Mucosa of gallbladder (tissue), 1 donor: ENCODE measurements at places on chromosomes 6 and 20. TPM values are rescaled to one million over a fixed set of nuclear protein-coding genes. Genes with fewer than 3 reads are reported as not detected.

DNA sequence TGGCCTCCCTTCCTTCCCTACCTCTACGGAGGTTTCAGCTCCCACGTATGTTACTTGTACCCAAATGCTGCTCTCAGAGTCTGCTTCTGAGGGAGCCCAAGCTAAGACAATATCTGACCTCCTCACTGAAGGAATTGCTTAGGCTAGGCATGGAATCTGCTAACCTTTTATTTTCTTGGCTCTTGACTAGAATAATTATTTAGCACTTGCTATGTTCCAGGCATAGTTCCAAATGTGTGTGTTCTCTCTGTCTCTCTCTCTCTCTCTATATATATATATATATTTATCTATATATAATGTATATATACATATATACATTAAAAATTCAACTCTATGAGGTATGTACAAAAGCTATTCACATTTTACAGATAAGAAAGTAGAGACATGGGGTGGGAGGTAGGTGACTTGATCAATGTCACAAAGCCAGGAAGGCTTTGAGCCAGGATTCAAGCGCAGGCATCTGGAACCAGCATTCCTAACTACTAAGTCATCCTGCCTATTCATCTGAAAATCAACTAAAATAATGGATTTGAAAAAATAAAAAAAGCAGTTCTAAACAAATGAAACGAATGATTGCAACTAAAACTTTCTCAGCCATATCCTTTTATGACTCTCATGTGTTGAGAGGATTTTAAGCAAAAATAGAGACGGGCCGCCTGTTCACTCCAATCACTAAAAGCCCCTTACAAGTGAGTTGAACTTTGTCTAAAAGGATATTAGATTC is 189.7 kb upstream of the JAG1 start:
- DNase-seq, result no peak

The ZKSCAN8 gene
- total RNA-seq, result 16.5 TPM

DNA sequence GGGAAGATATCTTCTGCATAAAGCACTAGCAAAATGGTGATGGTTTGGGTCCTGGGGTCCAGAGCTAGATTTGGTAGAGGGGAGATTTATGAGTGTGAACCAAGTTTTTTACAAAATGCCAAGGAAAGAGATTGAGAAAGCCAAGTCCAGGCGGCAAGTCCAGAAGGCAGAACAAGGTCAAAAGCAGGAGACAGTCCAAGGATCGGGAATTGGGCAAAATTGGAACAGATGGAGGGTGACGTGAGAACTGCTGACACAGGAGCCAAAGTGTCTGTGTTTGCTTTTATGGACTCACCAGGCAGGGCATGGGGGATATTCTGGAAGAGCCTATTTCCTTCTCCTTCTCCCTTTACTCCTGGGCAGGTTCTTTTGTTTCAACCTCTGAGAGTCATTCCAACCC is 4.1 kb downstream of the NHLRC1 start:
- DNase-seq, result no peak

DNA sequence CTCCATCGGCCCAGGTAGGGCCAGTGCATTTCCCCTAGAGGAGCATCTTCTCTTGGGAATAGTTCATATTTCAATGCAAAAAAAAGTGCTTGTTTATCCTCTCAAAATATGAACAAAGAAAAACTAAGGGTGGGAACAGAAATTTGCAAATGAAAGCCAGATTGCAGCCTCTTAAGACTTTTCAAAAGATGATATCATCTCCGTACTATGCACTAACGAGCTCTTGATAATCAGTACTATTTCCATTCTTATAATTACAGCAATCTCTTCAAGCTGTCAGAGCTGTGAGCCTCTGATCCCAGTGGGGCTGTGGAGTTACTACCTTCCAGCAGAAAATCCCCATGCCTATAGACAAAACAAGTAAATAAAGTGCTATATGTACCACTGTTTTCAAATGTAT is 77.1 kb downstream of the SOD2 start:
- no peak for DNase-seq

- peak; percentile 84 for DNase-seq
Observed at GRCh38 chr6:107154131-107154800, 39.0 kb upstream of the BEND3 start.

GRCh38 chr6:166752928-166753721 is 126.1 kb upstream of the RPS6KA2 start:
- no peak for DNase-seq

The PMEPA1 gene
- total RNA-seq, result 83.8 TPM

The MTFR2 gene
- total RNA-seq, result 0.58 TPM

The C6orf132 gene
- total RNA-seq, result 41.2 TPM

DNA sequence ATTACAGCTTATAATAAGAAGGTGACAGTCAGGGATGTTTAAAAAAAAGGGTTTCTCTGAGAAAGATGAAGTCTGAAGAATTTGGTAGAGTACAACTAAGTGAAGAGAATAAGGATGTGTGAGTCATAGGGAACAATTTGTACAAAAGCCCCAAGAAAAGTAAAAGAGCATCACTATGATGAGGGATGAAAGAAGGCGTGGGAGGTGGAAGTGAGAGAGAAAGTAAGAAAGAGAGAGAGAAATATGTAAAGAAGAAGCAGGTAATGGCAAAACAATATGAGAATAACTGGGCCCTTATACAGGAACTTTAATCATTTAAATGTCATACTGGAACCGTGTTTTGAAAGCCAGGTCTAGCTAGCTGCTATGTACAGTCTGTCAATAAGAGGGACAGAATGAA is 179.4 kb downstream of the ASCC3 start:
- no peak for DNase-seq

- no peak for DNase-seq
Observed at GRCh38 chr6:87941556-87942358, 105.9 kb upstream of the SPACA1 start.

- DNase-seq, result no peak
Observed at GRCh38 chr6:5958921-5959320, 47.8 kb downstream of the NRN1 start.

DNA sequence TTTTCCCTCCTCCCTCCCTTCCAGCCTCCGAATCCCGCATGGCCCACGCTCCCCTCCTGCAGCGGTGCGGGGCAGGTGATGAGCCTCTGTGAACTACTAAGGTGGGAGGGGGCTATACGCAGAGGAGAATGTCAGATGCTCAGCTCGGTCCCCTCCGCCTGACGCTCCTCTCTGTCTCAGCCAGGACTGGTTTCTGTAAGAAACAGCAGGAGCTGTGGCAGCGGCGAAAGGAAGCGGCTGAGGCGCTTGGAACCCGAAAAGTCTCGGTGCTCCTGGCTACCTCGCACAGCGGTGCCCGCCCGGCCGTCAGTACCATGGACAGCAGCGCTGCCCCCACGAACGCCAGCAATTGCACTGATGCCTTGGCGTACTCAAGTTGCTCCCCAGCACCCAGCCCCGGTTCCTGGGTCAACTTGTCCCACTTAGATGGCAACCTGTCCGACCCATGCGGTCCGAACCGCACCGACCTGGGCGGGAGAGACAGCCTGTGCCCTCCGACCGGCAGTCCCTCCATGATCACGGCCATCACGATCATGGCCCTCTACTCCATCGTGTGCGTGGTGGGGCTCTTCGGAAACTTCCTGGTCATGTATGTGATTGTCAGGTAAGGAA is at the start of gene OPRM1:
Gene OPRM1, plus strand, starts transcription at position 10 of the 612 bp plus-strand sequence. Its CDS starts 305 bp downstream, at position 315.
- peak; percentile 44 for DNase-seq

- no peak for DNase-seq
Observed at GRCh38 chr20:38331814-38332213, 14.5 kb upstream of the LBP start.

DNA sequence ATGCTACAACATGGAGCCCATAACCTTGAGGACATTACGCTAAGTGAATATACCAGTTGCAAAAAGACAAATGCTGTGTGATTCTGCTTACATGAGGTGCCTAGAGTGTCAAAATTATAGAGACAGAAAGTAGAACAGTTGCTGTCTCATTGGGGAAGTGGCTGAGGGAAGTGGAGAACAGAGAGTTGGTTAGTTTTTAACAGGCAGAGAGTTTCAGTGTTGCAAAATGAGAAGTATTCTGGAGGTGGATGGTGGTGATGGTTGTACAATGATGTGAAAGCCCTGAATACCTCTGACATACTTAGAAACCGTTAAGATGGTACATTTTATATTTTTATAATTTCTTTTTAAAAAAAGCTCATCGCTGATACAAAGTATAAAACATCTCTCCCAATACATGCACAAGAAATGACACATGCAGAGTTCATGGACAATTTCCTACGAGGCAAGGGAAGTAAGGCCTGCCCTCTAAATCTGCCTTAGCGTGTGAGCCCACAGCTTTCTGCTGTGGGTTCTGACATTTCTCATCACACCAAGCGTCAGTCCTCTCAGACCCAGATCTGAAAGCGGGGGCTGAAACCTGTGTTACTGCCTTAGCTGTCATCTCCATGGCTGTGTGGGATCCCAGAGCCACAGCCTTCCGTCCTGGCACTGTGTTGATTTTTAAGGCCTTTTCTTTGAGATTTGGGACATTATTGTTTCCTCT is 126.0 kb downstream of the RNASET2 start:
- no peak for DNase-seq

- no peak for DNase-seq
Observed at GRCh38 chr20:62232194-62232593, 6.1 kb upstream of the OSBPL2 start.

- DNase-seq, result no peak
Observed at GRCh38 chr6:169787797-169788196, 36.4 kb downstream of the ERMARD start.

DNA sequence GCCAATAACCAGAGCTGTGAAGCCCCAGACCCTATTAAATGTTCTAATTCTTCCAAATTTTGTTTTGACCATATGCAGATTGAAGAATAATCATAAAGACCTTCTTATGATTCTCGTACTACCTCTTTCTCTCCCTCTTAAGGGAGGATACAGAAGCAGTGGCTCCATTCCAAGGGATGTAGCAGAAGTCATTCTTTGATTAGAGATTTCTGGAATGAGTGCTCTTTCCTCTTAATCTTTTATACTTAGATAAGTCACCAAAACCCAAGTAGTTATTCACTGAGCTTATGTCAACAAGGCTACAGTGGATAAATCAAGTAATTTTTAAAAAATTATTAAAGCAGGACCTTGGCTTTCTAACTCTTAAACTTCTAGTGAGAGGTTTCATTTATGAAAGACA is 266.0 kb upstream of the STXBP5 start:
- DNase-seq, result no peak

GRCh38 chr20:35766843-35767242 is 5.0 kb upstream of the PHF20 start:
- no peak for DNase-seq

The OR2H2 gene
- total RNA-seq, result not detected

- DNase-seq, result no peak
Observed at GRCh38 chr6:123042401-123042800, 46.4 kb downstream of the CLVS2 start.

- no peak for DNase-seq
Observed at GRCh38 chr6:9511157-9511556, 903.7 kb downstream of the TFAP2A start.

The CRISP1 gene
- total RNA-seq, result not detected

The BNIP5 gene
- 7.4 TPM for total RNA-seq

GRCh38 chr20:41615676-41616075 is 2.5 kb downstream of the CHD6 start:
- DNase-seq, result no peak

DNA sequence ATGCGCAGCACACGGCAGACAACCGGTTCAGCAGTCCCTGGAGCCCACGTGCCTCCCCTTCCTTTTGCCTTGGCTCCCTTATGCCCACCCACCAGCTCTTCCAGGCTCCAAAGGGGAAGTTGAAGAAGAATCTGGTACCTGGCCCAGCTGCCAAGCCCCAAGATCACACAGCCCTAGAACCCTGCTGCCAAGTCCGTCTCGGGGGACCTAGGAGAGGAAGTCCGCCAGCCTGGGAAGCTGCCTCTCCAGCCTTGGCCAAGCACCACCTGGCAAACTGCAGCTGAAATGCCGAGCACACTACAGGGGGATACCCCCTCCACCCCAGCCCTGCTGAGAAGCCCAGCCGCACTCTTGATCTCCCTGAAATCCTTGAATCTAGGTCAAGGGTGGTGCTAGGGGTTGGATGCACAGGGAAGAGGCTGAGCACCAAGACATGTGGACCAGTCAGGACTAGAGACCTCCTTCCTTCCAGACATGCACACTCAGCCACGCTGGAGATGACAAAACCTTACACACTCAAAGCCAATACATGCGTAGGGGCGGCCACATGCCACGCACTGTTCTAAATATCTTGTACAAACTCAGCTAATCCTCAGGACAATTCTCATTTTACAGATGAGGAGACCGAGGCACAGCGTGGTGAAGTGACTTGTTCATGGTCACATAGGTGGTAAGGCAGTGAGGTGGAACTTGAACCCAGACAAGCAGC is 124.1 kb downstream of the PREX1 start:
- no peak for DNase-seq

The PSORS1C1 gene
- total RNA-seq, result 11.0 TPM

GRCh38 chr6:100258752-100259151 is 206.0 kb downstream of the SIM1 start:
- DNase-seq, result no peak

- no peak for DNase-seq
Observed at GRCh38 chr6:128029826-128030225, 129.0 kb upstream of the THEMIS start.

DNA sequence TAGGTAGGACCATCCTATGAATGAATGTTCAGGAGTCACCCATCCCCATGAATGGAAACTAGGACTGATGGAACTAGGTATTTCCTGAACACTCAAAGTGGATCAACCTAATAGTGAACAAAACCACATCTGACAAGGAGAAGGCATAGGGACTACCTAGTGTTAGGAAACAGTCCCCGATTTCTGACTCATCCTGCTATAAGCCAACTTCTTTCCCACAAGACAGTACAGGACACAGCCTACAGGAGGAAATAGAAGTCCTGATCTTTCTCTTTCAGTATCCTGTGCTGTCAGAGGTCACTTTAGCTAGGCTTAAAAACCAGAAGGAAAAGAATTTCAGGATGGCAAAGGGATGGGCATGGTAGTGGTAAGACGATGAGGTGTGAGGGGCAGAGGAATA is 19.5 kb upstream of the GMDS start:
- DNase-seq, result no peak

The GPR63 gene
- total RNA-seq, result 1.6 TPM

The OTOR gene
- not detected for total RNA-seq

DNA sequence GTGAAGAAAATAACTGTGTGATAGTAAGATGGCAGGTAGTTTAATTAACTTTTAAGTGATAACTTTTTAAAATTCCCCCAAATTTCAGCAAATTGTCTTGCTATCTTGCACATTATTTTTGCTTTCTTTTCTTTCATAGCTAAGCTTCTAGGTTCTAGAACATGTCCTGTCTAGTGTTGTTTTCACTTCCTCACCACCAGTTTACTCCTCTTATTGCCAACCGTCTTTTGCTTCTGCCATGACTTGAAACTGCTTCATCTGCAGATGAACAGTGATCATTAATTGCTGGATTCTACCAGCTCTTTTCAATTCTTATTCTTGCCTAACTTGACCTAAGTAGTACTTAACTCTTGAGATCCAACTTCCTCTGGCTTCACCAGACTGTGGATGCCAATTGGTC is 137.8 kb downstream of the CENPW start:
- DNase-seq, result no peak

- no peak for DNase-seq
Observed at GRCh38 chr6:3228046-3228671, 706 bp upstream of the TUBB2B start.

The PSMB9 gene
- total RNA-seq, result 31.2 TPM

DNA sequence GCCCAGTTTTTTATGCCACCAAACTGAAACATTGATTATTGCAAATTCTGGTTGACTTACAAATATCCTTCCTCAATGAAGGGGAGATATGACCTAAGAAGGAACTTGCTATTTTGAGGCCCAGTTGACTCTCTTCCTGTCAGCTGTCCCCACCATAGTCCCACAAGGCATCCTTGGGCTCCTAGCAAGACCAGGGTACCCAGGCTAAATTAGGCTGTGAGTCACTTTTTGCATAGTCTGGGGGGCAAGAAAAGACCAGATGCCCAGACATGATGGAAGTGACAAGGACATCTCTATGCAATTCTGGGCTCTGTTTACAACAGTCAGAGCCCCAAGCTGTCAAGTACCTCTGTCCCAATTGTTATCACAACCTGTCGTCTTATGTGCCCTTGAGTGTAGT is 31.8 kb upstream of the MAFB start:
- DNase-seq, result no peak
